ENCODE measurements at places on chromosomes 3 and 15. TPM values are rescaled to one million over a fixed set of nuclear protein-coding genes. Genes with fewer than 3 reads are reported as not detected.

GRCh38 chr3:171435143-171435542, 25.1 kb downstream of the TNIK start:
- no peak overlapping the region for H3K27ac ChIP-seq
- peaks cover 26% of the 10 kb centered on the region for H3K4me1 ChIP-seq
- DNase-seq = no peak

Gene CPNE9
- total RNA-seq = 0.93 TPM

DNA sequence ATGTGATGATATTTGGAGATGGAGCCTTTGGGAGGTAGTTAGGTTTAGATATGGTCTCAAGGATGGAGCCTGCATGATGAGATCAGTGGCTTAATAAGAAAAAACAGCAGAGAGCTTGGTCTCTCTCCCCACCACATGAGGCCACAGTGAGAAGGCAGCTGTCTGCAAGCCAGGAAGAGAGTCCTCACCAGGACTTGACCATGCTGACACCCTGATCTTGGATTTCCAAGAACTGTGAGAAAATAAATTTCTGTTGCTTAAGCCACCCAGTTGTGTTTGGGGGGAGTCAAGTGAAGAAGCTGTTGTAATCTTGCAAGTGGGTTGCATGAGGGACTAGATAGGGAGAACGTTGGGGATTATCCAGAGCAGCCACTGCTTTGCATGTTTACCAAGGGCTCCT, 62.3 kb upstream of the TNFAIP8L3 start:
- DNase-seq = no peak
- no peaks in the 10 kb centered on the region for H3K36me3 ChIP-seq
- H3K4me3 ChIP-seq = no peak overlapping the region
- H3K27me3 ChIP-seq = peaks cover 19% of the 10 kb centered on the region

- DNase-seq = no peak
- no peak overlapping the region for H3K27ac ChIP-seq
- no peaks in the 10 kb centered on the region for H3K4me1 ChIP-seq
- no peak overlapping the region for H3K4me3 ChIP-seq
- no peaks in the 10 kb centered on the region for H3K27me3 ChIP-seq
- no peaks in the 10 kb centered on the region for H3K36me3 ChIP-seq
These were observed 551.3 kb downstream of the NSUN3 start for GRCh38 chr3:94614192-94614591.

Gene GABRG3
- total RNA-seq = not detected

Gene DMXL2
- total RNA-seq = 3.8 TPM

Gene RASSF1
- 60.3 TPM for total RNA-seq
